ENCODE measurements at places on chromosomes 5 and 9.

- DNase-seq, result no peak
These were observed 1.3 kb downstream of the PRDM12 start for GRCh38 chr9:130665431-130666392.

- DNase-seq, result no peak
These were observed 11.1 kb upstream of the CEP72 start for GRCh38 chr5:600886-601541.

GRCh38 chr5:40080191-40080590 lies 599.5 kb upstream of the PTGER4 start:
- DNase-seq, result no peak

GRCh38 chr5:21398511-21398910 lies 1410.5 kb upstream of the CDH18 start:
- DNase-seq, result no peak
